CD8-positive, alpha-beta T cell (primary cell): ENCODE measurements at places on chromosomes 5 and 9. TPM values are rescaled to one million over a fixed set of nuclear protein-coding genes. Genes with fewer than 3 reads are reported as not detected.

DNA sequence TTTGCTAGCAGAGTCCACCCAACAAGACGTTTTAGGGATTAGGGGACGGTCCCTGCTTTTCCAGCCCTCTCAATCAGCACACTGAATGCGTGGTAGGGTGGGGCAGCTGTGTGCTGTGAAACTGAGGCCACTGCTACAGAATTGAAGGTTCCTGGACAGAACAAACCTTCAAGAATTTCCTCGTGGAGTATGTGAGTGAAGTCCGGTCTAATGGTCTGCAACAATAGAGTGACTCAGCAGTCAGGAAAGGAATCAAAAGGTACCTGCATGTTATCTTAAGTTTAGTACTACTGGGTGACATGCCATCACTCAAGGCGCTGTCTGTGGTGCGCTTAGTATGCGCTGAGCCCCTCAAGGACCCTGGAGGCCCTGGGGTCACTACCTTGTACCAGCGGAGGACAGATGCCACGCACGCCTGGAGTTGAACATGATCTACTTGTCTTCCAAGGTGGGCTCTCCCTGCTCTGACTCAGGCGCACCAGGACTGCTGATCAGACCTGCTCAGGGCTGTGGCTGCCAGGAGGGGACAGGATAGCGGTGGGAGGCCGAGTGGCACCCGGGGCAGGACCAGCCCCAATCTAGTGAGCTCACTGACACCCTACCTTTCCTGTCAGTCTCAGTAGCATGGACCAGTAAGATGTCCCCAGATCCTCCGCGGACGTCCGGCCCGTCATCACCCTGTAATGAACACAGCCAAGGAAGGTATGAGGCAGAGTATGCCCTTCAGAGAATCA is 50.5 kb downstream of the PRRT1B start:
- DNase-seq, result no peak

DNA sequence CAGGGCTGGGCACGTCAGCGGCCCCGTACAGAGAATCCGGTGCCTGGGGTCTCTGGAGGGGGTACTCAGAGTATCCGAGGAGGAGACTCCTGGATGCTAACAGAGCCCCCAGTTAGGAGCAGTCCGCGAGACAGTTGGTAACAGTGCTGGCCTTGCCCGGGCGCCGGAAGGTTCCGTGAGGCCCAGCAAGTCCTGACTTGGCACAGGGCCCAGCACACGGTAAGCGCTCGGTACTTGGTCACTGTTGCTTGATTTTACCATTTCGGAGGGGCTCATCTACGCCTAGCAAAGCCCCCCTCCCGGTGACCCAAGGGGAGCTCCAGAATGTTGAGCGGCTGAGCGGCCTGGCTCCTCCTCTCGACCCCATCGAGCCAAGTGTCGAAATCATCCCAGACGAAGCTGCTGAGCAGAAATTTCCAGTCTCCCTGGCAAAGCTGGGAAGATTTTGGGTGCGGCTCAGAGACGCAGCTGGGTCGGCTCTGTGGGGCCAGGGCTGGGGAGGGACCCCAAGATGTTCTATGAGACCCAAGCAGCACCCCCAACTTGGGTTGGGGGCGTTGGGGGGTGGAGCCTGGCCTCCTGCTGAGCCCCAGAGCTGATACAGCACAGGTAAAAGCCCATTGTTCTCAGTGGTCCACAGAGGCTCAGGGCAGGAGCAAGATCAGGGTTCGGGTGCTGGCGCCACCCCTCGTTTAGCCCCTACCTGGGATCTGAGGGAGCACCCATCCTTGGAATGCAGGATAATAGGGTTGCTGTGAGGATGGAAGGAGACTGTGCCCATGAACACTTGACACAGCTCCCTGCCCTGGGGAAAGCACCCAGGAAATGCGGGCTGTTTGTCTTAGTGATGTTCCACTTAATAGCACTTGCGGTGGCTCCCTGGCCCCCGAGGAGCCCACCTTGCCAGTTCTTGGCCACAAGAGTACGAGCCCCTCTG is 137.2 kb downstream of the C9orf50 start:
- no peak for DNase-seq

- DNase-seq, result no peak
These were observed 152.2 kb downstream of the GLIS3 start for GRCh38 chr9:4147476-4148230.

TUSC1 gene
- not detected for total RNA-seq

DNA sequence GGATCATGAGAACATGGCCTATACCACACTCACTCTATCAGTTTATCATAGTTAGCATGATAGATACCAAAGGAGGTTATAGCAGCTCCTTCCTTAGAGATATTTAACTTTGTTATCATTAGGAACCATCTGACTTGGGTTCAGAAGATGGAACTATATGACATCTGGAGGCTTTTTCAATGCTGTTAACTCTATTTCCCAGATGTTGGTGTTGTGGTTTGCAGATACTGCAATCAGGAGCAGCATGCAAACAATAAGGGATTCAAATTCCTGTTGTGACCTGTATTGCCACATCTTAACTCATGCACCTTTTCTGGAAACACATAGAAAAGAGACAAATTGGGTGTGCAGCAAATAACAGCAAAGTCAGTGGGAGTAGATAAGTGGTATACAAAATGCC is 201.7 kb downstream of the NNT start:
- no peak for DNase-seq

DNA sequence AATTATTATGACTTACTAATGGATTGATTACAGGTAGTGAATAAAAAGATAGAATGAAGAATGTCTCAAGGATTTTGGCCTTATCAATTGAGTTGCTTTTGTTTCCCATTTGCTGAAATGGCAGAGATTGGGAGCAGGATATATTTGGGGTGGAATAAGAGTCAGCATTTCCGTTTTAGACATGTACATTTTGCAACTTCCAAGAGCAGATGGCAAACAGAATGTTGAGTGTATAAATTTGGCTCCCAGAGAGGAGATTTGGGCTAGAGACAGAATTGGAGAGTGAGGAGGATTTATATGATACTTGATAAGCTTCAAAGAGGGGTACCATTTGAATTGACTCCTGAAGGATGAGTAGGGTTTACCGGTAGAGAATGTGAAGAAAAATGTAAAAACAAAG is 437.9 kb upstream of the PAPPA start:
- no peak for DNase-seq

NR5A1 gene
- total RNA-seq, result not detected

GRCh38 chr5:169333518-169333917 is 32.6 kb upstream of the SLIT3 start:
- no peak for DNase-seq

CATSPER3 gene
- total RNA-seq, result 0.39 TPM

GRCh38 chr5:36444582-36445418 is 143.1 kb upstream of the RANBP3L start:
- DNase-seq, result no peak

DNA sequence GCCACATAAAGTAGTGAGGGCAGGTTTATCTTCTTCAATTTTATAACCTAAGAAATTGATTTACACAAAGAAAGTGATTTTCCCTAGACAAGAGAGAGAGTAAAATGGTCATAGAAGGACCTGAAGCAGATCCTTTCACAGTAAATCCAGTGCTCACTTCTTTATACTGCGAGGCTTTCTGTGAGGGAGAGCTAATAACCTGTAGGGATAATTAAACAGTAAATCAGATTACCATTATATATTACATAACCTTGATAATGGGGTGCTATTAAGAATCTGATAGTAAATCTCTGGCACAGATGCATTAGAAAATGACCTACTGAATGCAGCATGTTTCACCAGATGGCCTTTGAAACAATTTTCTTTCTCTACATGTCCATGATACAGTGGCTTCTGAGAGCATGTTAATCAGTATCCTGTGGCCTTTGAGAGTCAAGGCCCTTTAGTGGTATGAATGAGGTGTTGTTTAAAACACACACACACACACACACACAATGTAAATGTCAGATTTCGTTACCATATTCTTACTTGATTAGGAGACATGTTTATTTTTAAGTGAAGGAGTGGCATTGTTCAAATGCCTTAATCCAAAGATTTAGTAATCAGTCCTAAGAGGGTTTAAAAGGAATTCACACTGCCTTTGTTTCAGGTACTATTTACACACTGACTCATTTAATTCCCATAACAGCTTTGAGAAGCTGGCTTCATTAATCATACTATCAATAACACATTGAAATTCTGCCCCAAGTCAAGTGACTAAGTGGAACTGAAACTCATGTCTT is 124.7 kb downstream of the ALDH1A1 start:
- DNase-seq, result no peak

DNA sequence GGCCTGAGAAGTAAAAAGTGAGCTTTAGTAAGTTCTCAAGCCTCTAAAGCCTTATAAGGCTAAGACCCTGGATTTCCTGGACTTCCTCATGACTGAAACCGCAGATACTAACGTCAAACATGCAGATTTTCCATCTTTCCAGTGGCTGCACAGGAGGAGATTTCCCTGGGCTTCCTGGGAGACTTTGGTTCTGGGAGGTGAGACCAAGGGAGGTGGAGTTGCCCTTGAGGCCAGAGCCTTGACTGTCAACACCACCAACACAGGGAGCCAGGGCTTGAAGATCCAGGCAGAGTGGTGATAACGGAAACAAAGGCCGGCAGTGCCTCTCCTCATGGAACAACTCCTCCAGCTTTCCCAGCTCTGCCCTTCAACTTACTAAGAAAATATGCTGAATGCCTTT is 144.7 kb upstream of the LRRTM2 start:
- no peak for DNase-seq

GRCh38 chr5:10539687-10539998 is 24.2 kb upstream of the ANKRD33B start:
- no peak for DNase-seq

DNA sequence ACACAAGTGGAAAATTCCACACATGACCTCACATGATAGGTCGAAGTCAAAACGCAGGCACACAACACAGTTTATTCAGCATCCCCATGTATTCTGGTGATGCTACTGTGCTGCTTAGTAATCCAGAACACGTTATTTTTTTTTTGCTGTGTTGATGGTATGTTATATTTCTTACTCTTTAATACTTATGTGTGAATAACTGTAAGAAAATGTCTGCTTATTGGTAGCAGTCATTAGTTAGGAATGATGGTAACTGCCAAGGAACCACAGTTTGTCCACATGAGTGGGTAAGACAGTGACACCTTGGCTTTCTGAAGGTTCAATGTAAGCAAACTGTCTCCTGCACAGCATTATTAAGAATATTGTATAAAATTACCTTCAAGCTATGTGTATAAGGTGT is 107.7 kb upstream of the DAPK1 start:
- no peak for DNase-seq

CCDC192 gene
- total RNA-seq, result not detected

DNA sequence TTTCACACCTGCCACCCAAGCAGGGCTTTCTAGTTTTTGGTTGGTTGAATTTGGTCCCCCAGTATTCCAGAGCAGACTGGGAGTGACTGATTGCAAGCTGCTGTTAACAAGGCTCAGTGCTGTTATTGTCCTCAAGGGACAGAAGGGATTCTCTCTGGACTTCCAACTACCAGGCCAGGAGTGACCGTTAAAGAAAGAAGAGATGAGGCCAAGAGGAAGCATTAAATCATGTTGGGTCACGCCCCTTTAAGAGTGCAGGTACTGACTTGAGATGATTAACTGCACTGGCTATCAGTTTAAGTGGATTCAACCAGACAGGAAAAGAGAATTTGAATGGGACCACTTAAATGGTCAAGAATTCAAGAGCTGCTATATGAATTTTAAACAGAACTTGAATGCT is 220.8 kb upstream of the PCSK5 start:
- no peak for DNase-seq

GRCh38 chr9:23821375-23822181 is 4.5 kb downstream of the ELAVL2 start:
- no peak for DNase-seq

GRCh38 chr5:157113002-157113401 is 4.2 kb upstream of the HAVCR2 start:
- no peak for DNase-seq

DNA sequence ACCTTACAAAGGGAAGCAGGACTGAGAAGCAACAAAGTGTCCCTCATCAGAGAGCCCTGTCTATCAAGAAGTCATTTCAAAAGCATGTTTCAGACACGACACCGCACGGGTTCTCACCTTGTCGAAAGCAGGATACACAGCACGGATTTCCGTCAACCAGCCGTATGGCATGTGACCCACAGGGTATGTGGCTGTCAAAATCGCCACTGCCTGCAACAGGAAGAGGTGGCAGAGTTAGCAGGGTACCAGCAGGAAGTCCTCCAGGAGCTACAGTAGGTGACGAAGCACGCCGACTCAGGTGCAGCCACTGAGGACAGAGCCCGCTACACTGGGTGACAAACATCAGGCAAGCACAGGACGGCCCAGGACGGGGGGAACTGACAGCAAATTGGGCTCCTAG is 81.2 kb downstream of the OTULIN start:
- peak; percentile 73 for DNase-seq

CCL19 gene
- not detected for total RNA-seq

ANKRD18A gene
- total RNA-seq, result 1.7 TPM

RMRP gene
- 22,073 TPM for total RNA-seq

- DNase-seq, result no peak
These were observed 33.7 kb downstream of the FAT2 start for GRCh38 chr5:151557466-151557865.

GRCh38 chr5:93607367-93608258 is 24.6 kb downstream of the NR2F1 start:
- DNase-seq, result no peak

DNA sequence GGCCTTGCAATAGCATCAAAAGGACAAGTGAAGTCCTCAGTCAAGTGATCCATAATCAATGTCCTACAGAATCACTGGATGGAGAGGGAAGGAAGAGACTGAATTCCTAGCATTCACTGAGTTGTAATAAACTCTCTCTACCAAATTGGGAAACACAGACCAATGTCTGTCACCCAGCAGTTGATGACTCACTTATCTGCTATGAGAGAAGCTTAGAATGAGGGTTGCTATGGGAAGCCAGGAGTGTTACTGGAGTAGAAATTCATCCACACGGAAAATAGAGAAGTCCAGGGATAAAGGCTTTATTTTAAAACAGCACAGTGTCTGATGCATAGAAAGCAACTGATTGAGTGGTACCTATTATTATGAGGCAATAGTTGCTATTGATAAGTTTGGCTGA is 407.4 kb downstream of the BRINP1 start:
- no peak for DNase-seq

FGD3 gene
- 99.3 TPM for total RNA-seq

GRCh38 chr9:107973451-107973850 is 483.9 kb upstream of the KLF4 start:
- DNase-seq, result no peak

GRCh38 chr9:76732341-76732958 is 31.8 kb upstream of the PCA3 start:
- no peak for DNase-seq

GRCh38 chr9:36584620-36585460 is 12.1 kb downstream of the MELK start:
- DNase-seq, result no peak

DNA sequence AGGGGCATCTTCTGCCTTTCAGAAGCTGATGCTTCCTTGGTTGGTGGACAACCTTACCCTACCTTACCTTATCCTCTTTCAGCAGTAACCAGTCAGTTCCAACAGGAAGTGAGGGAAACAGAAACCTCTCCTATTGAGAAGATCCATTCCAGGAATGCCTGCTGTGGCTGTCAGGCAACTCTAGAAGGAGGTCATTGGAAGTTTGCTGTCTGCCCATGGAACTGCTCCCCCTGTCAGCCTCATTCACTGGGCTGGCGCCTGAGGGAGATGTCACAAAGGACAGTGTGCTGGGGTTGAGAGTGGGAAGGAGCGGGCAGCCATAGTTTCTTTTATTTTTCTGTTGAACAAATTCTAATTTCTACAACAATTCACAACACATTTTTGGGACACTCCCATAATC is 54.7 kb downstream of the IRX1 start:
- DNase-seq, result no peak

TSSK1B gene
- not detected for total RNA-seq
